ENCODE measurements at places on chromosomes 13 and 19.

GRCh38 chr19:2391118-2391725 is 31.2 kb downstream of the TMPRSS9 start:
- no peak for DNase-seq

DNA sequence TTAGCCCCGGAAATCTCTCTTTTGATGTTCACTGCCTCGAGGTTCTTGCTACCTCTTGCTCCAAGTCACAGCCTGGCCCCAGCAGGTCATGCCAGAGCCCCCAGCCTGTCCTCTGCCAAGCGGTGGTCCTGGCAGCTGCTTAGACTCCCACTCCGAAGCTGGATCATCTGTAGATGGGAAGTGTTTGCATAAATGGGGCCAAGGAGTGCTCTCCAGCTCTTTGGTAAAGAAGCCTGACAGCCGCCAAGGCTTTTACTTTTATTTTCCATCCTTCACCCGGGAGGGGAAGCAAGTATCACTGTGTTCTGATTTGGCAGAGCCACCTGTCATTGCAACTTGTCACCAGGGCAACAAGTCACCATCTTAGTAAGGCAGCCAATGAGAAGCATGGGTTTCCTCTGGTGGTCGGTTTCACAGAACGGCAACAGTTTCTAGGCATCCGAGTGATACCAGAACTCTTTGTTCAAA is 10.6 kb upstream of the RETN start:
- DNase-seq = peak; percentile 30

DNA sequence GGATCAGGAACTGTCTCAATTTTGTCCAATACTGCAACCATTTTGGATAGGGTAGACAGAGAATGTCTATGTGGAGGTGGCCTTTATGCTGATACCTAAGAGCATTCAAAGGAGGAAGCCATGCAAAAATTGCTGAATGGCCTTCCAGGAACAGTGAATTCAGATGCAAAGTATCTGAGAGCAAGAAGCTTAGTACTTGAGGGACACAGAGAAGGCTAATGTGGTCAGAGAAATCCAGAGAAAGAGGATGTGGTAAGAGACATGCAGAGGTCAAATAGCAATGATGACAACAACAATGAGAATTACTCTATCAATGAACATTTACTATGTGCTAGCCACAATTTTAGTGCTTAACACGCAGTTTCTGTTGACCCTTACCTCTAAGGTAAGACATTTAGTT is 785.6 kb upstream of the KLHL1 start:
- DNase-seq = no peak

DNA sequence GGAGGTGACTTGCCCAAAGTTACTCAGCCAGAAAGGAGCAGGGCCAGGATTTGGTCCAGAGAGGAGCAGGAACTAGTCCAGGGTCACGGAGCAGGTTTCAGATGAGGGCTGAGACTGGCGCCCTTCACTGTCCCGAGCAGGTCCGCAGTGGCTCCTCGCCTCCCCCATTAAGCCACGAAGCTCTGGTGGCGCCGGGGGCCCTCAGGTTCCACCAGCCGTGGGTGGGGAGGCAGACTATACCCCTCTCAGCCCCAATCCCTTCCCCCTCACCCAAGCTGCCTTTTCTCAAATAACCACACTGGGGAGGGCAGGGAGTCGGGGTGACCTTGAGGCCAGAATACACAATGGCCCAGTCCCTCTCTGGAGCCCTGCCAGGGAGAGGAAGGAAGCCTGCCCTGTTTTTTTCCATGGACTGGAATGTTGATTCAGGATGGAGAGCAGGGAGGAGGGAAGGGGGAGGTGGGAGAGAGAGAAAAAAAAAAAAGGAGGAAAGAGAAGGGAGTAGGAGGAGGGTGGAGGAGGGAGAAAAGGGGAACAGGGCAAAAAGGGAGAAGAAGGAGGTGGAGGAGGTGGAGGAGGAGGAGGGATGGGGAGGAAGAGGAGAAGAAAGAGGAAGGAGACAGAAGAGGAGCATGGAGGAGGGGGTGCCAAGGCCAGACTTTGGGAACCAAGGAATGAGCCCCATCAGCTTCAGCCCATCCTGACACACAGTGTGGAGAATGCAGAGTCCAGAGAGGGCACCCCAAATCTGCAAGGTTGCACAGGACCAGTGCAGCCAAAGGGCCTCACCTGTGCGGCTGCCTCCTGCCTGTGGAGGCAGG is 19.7 kb downstream of the CEACAM16 start:
- DNase-seq = no peak

DNA sequence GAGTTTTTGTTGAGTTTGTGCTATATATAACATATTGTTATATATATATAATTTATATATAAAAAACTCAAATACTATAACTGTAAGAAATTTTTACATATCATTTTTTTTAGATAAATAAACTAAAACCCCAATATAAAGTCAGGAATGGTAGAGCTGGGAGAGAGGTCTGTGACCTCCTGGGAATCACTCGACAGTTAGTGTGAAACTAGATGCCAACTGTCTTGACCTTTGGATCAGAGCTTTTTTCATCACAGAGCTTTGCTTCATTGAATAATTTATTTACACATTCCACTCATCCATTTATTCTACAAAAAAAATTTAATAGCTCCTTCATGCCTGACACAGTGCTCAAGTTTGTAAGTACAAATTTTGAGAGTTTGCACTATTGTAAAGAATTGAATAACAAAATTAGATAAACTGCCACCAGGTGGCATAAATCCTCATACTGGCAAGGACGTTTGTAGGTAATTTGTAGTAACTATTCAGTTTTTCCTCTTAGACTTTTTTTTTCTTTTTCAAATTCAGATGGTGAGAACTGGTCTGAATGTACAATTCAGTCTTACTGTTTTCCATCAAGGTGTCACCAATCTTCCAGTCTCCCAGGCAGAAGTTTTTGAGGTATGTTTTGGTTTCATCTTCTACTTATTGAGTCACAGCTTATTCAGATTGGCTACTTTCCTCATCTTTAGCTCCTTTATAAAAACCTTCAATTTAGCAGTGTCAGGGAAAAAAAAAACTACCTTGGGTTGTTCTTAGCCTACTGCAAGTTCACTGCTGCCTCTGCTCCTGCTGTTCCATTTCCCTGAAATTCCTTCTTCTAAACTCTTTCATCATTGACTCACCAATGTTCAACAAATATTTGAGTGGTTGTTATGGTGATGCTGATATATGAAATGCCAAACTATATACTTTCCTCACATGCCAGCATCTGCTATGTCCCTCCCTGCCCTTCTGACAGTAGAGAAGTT is 28.7 kb downstream of the LACC1 start:
- no peak for DNase-seq

- DNase-seq = no peak
Measured at GRCh38 chr19:5594521-5594950, 26.8 kb upstream of the TINCR start.

DNA sequence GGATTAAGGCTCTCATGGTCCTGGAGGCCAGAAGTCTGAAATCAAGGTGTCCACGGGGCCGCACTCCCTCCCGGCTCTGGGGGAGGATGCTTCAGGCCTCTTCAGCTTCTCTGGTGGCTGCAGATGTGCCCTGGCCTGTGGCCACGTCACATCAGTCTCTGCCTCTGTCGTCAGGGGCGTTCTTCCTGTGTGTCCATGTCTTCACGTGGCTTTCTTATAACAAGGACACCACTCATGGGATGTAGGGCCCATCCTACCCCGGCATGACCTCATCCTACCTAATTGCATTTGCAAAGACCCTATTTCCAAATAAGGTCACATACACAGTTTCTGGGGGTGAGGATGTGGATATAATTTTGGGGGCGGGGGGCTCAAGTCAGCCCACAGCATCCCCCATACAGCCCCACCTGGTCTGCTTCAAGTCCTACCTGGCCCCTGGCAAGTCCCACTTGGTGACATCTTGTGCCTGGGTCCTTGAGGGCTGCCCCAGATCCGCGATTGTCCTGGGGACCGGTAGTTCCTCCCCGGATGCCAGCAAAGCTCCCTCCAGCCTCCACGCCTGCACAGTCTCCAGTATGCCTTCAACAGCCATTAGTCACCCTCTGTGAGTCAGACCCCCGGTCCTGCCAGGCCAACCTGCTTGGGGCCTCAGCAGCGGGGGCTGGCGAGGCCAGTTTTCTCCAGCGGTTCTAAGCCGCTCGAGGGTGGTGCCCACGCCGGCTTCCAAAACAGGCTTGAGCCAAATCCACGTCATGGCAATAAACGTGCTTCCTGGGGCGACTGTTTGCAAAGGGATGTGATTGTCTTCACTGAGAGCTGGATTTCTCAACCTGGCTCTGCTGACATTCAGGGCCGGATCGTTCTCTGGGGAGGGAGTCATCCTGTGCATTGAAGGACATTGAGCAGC is 32.2 kb downstream of the MYO9B start:
- no peak for DNase-seq

- DNase-seq = no peak
Measured at GRCh38 chr13:97932647-97933046, 20.8 kb upstream of the IPO5 start.

DNA sequence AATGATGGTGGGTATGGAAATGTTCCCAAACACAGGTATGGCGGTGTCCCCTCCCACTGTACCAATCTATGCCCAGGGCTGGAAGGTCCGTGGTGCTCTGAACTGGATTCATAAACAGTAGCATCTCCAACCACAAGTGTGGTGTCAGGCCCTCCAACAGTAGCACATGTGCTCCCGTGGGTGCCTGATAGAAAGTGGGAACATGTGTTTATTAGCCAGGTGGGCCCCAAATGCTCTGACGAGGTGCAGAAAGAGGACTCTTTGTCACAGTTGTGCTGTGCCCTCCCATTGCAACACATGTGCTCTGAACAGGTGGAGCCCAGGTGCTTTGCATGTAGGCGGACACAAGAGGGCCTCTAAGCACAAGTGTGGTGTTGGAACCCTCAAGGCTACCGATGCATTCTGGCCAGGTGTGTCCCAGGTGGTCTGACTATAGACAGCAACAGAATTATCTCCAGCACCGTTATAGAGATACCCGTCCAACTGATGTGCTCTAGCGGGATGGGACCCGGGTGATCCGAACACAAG is 75.4 kb upstream of the ZNF30 start:
- DNase-seq = no peak

GRCh38 chr13:33690354-33690753 is 127.6 kb upstream of the RFC3 start:
- no peak for DNase-seq

DNA sequence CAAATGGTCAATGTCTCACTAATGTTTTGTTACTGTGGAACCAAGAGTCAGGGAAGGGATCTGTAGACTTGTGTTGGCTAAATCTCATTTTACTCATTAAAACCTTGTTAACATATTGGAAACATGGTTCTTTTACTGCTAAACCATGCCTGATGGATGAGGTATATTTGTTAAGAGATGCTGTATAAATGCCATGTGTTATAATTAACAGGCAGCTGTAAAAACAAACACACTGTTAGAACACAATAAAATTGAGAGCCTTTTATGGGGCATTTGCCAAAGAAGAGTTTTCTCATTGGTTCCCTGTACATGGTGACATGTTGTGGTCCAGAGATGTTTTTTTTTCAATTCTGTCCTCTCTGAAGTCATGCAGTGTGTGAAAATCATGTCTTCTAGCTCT is 121.9 kb downstream of the ESD start:
- no peak for DNase-seq

GRCh38 chr13:110000534-110001345 is 214.4 kb upstream of the IRS2 start:
- no peak for DNase-seq

- no peak for DNase-seq
Measured at GRCh38 chr13:95779522-95779921, 102.6 kb downstream of the DNAJC3 start.

GRCh38 chr13:98619556-98619955 is 42.6 kb upstream of the STK24 start:
- DNase-seq = no peak

- DNase-seq = no peak
Measured at GRCh38 chr13:40292108-40292507, 374.3 kb downstream of the FOXO1 start.

GRCh38 chr13:41008349-41008980 is 10.7 kb downstream of the ELF1 start:
- DNase-seq = no peak

DNA sequence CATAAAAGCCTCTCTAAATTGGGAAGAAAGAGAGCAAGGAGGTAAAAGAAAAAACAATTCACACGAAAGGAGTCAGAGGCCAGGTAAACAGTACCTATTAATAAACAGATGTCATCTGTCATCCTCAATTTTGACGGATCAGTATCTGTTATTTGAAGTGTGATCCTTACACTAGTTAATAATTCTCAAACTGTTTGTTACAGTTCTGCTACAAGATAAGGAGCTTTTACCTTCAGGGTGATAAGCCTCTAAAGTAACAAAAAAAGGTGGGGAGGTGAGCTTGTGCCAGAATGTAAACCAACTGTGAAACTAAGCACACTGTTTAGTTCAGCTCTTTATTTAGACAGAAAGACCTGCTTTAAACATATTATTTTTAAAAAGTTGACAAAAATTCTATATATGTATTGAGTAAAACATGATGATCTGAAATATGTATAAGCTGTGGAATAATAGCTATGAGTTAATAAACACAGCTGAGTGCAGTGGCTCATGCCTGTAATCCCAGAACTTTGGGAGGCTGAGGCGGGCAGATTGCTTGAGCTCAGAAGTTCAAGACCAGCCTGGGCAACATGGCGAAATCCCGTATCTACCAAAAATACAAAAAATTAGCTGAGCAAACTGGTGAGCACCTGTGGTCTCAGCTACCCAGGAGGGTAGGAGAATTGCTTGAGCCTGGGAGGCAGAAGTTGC is 48.4 kb upstream of the EBPL start:
- DNase-seq = no peak

DNA sequence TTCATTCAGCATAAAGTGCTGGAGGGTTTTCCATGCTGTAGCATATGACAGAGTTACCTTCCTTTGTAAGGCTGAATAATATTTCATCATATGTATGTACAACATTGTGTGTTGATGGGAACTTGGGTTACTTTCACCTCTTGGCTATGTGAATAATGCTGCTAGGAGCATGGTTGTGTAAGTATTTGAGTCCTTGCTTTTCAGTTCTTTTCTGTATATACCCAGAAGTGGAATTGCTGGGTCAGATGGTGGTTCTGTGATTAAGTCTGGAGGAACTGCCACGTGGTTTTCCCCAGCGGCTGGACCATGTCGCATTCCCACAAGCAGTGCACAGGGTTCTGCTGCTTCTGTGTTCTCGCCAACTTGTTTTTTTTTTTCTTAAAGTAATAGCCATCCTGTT is 101.2 kb upstream of the TEX29 start:
- no peak for DNase-seq

- no peak for DNase-seq
Measured at GRCh38 chr19:23415034-23415433, 19.8 kb upstream of the ZNF91 start.

DNA sequence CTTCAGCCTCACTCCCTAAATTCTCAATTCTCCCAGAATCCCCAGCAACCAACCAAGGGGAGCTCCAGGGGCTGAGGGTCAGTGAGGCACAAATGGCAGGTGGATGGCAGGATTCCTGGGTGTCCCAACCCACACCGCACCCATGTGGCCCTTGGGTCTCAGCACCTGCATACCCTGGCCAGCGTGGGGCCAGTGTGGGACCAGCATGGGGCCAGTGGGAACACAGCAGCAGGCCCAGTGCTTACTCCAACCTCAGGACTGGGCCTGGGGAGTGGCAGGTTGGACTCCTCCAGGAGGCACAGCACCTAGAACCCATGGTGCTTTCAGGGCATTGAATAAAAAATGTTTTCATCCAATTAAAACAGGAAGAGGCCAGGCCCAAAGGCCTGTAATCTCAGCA is 202.0 kb downstream of the TSHZ3 start:
- no peak for DNase-seq

GRCh38 chr13:112879283-112879833 is 89.7 kb upstream of the MCF2L start:
- DNase-seq = no peak

GRCh38 chr19:8904597-8904996 is 72.4 kb downstream of the MBD3L1 start:
- no peak for DNase-seq

Data from T follicular helper cell (primary cell).